Gastroesophageal sphincter (tissue), 4 donors: ENCODE measurements at places on chromosomes 7 and 10.
A peak's percentile ranks its signal among the peaks of the same experiment; 100 is the strongest.

DNA sequence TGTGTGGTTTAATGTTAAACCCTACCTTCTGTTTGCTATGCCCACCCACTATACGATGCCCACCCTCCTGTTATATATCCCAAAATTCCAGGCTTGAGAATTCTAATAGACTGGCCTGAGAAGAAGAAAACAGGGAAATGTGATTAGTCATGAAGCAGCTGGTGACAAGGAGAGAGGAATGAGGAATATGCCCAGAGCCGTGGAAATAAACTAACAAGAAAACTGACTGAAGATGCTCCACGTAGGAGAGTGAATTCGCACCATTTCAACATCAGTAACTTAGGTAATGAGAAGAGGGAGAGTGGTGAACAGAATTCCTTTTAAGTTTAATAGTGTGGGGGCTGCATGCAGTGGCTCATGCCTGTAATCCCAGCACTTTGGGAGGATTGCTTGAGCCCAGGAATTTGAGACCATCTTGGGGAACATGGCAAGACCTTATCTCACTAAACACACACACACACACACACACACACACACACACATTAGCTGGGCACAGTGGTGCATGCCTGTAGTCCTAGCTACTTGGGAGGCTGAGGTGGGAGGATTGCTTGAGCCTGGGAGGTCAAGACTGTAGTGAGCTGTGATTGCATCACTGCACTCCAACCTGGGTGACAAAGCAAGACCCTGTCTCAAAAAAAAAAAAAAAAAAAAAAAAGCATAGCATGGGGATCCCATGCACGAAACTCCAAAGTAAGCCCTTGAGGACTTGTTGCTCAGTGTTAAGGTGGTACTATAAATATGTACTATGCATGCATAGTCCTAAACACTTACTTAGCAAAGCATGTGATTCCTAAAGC is 16.1 kb upstream of the SYPL1 start:
- no peak for ATAC-seq

DNA sequence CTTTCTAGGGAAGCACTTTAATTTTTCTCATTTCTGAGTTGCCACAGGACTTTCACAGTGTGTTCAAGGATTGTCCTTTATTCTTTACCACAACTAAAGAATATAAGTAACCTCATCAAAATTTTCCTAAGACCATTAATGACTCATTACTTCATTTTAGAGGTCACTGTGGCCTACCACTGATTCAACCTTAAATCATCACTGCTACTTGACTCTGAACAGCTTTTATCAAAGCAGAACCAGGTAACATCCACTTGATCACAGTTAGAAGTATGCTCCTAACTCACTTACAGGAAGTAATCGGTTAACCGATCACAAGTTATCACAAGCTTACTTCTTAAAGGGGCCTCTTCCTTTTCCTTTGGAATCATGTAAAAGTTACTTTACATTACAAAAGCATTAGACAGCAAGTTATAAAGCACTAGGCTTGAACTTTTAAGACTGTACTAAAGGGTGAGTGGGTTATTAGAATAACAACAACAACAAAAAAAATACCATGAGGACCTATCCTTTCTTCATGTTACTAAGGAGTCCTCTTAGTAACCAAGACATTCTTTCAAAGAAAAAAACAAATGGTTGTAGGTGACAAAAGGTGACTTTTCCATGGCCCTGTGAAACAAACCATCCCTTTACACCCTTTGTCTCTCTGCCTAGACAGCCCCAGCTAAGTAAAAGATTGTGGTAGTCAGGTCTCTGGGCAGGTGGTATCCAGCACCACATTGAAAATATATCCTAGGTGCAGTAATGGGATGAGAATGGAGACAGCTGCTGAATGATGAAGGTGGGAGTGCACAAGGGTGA is 40.0 kb upstream of the PDK4 start:
- no peak for ATAC-seq

GRCh38 chr10:81093056-81093455 is 555.4 kb downstream of the SH2D4B start:
- ATAC-seq, result no peak

DNA sequence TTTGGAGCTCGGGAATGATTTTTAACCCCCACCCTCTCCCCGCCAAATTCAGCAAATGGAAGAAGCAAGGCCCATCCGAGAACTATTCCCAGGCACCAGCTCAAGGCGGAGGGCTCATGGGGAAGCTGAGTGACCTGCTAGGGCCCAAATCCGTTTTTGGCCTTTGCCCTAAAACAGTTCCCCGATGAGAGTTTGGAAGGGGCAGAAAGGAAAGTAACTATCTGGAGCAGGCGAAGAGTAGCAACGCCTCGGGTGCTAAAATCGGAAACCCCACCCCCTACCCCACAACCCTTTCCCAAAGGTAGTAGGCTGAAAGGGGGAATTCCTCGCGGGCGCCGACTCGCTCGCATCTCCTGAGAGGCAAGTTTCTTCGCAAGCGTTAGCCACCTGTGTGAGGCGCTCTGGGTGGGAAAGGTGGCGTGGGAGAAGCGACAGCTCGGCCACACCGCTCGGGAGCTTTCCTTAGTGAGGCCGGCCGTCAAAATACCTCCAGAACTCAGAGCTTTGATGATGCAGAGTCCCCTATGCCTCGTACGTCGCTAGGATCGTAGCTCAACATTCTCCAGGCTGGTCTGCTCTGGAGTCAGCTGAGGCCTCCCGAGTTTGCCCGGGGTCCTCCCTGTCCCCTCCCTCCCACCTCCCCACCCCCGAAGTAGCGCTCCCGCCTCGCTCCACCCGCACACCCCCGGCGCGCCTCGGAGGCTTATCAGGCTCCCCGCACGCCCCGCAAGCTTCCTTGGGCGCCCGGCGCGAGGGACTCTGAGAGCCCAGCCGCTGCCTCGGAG is 642 bp upstream of the PRKG1 start:
- ATAC-seq, result peak; percentile 48

GRCh38 chr7:51301806-51302205 is 14.8 kb downstream of the COBL start:
- ATAC-seq, result no peak

DNA sequence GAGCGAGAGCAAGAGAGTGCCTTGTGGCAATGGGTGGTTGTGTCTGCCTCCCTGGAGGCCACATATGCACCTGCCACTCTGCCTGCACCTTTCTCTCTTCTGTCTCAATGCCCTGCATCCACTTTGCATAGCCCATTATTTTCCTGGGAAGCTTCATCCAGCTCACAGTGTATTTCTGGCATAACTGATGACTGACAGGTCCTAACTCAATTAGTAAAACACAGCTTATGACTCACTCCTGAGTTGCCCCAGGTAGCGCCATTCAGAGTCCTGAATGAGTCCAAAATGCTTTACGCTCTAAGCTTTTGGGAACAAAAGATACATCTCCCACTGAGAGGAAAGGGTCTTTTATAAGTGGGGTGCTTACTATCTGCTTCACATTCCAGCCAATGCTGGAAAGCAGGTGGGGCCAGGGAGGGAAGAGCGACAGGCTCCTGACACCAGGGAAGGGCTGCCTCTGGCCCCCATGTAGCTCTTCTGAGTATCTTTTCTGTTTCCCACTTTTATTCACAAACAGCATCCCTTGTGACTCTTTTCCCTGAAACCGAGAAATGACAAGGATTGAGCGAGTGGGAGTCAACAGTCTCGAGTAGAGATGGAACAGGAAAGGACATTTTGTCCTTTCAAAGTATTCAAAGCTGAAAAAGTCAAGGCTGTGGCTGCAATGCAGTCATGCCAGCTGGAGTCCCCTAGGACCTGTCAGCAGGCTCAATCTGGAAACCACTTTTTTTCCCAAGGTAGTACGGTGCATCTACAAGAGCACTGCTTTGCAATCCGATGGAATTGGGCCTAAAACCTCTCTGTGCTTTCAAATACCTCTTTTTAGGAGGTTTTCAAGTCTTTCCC is 479.3 kb upstream of the PODXL start:
- no peak for ATAC-seq

- no peak for ATAC-seq
These were observed 116.8 kb downstream of the GLCCI1 start for GRCh38 chr7:8085420-8085819.

DNA sequence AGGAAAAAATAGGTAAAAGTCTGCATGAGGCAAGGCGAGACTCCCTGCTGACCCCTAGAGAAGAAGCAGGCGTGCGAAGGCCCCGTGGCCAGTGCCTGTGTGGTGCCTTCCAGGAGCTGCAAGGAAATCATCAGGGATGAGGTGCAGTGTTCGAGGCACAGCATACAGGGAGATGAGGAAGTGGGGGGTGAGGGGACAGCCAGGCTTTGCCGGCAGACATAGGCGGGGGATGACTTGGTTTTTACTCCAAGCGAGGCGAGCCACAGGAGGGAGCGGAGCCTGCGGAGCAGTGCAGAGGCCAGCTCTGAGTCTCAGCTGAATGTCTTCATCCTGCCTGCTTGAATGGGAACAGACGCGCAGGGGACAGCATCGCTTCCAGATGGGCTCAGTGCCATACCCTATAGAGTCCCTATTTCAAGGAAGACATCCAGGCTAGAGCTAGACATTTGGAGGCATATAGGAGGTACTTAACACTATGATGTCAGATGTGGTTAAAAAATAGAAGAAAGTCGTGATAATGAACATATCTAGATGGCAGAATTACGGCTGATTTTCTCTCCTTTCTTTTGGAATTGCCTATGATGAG is 49.5 kb downstream of the TCERG1L start:
- ATAC-seq, result no peak

DNA sequence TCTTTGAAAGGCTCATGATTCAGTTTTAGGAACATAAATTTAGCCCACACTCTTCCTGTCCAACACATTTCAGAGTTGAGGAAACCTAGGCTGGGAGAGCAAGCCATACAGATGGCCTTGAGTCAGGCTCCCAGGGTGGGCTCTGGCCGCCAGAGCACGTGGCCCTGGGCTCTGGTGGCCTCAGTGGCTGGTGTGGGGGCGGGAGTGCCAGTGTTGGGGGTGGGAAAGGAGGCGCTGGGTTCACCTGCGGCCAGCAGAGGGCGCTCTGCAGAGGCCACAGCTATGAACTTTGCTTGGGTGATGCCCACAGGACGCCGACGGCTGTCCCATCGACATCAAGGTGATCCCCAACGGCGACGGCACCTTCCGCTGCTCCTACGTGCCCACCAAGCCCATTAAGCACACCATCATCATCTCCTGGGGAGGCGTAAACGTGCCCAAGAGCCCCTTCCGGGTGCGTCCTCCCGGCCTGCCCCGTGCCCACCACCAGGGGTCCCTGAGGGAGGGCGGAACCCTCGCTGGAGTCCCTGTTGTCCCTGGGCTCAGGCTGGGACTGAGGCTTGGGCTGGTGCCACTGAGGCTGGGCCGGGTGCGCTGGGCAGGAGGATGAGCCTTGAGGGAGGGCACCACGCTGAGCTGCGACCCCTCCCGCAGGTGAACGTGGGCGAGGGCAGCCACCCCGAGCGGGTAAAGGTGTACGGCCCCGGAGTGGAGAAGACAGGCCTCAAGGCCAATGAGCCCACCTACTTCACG is 11.9 kb downstream of the FLNC start:
- no peak for ATAC-seq

- no peak for ATAC-seq
These were observed 129.6 kb upstream of the CCDC6 start for GRCh38 chr10:60035984-60036383.

DNA sequence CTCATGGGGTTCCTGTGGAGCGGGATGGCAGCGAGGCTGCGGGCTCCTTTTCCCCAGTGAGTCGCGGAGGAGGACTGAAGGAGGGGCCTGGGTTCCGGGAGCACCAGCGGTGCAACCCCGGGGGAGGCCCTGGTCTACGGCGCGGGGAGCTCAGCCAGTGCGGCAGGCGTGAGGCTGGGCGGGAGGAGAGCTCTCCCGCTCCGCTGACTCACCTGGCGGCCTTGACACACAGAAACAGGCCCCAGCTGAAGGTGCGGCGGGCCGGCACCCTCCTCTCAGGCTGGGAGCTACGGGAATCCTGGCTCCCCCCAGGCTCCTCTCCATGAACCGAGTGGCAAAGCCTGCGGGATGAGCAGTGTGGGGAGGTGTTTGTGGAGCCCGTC is 6.8 kb upstream of the NOM1 start:
- no peak for ATAC-seq

- ATAC-seq, result no peak
These were observed 133.3 kb upstream of the PODXL start for GRCh38 chr7:131689662-131690234.

DNA sequence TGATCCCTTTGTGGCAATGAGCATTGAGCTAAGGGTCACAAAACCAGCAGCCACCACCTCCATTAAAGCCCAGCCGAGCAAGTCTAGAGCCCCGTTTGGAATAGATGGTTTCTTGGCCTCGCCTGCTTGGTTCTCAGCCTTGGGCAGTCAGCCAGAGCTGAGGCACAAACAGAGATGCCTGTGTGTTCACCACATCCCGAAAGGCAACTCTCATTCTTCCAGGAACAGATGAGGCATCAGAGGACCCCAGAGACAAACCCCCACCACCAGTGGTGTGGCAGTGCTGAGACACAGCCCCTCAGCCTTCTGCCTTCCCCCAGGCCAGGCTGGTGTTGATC is 203.3 kb upstream of the ZMIZ1 start:
- ATAC-seq, result no peak

GRCh38 chr7:1817061-1817712 is 147.1 kb downstream of the ELFN1 start:
- ATAC-seq, result no peak

GRCh38 chr10:102752934-102753664 is 9.4 kb downstream of the WBP1L start:
- ATAC-seq, result peak; percentile 71

DNA sequence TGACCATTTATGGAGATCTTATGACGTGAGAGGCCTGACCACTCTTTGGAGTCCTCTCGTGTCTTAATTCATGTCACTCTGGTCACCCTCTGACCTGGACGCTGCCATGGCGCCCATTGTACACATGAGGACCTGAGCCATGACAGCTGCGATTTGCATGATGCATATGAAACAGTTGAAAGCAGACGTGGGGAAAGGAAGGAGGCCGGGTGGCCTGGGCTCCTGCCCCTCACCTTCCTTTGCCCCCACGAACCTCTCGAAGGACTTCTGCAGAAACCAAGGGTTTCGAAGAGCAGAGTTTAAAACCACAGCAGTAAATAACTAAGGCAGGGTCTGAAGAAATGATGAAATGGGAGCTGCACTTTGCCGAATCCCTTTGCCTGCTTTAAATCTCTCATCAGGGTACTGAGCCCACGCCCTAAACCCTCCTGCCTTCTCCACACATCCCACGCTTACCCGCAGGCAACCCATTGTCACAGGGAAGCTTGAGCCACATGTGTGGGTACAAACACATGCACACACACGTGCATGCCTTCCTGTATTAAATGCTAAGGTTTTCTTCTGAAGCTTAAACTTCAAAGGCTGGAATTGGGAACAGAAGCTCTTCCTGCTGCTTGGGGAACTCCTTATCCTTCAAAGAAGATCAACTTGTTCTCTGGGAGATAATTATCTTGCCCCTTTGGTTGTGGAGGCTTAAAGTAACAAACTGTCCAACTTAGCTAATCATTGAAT is 11.7 kb upstream of the CALML3 start:
- no peak for ATAC-seq

GRCh38 chr10:9734218-9734617 is 1283.5 kb upstream of the CELF2 start:
- no peak for ATAC-seq
